ENCODE measurements at places on chromosomes 11 and 22.

GRCh38 chr22:50260801-50261614 is 475 bp downstream of the MAPK12 start:
- peak; percentile 80 for DNase-seq

DNA sequence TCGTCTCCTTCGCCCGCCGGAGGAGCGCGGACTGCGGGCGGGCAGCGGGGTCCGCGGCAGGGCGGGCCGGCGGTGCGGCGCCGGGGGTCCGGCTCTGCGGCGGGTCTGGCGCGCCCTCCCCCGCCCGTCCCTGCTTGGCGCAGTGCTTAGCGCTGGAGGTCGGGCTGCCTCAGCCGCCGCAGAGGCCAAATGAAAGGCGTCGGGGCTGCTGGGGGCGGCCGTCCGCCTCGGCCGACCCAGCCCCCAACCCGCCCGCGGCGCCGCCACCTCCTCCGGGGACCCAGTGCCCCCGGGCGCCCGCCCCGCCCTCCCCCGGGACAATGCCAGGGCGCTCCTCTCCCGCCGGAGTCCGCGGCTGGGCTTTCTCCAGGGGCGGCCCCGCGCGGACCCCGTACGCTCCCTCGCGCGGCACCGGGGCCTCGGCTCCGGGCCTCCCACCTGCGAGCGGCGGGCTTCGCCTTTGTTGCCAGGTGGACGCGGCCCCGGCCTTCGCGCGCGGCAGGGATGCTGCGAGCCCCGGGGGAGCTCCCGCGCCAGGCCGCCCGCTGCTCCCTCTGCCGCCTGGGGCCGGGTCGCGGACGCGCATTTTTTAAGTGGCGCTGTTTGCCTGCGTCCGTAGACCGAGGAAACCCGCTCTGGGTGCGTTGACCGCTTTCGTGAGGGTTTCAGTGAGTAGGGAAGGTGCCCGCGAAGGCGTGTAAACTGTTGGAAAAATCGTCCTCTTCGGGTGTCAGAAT is 583 bp downstream of the APLP2 start:
- DNase-seq, result peak; percentile 87

GRCh38 chr11:75160220-75160757 is 9.4 kb downstream of the SLCO2B1 start:
- no peak for DNase-seq

- DNase-seq, result no peak
Measured at GRCh38 chr11:107043242-107044006, 25.1 kb upstream of the GUCY1A2 start.

DNA sequence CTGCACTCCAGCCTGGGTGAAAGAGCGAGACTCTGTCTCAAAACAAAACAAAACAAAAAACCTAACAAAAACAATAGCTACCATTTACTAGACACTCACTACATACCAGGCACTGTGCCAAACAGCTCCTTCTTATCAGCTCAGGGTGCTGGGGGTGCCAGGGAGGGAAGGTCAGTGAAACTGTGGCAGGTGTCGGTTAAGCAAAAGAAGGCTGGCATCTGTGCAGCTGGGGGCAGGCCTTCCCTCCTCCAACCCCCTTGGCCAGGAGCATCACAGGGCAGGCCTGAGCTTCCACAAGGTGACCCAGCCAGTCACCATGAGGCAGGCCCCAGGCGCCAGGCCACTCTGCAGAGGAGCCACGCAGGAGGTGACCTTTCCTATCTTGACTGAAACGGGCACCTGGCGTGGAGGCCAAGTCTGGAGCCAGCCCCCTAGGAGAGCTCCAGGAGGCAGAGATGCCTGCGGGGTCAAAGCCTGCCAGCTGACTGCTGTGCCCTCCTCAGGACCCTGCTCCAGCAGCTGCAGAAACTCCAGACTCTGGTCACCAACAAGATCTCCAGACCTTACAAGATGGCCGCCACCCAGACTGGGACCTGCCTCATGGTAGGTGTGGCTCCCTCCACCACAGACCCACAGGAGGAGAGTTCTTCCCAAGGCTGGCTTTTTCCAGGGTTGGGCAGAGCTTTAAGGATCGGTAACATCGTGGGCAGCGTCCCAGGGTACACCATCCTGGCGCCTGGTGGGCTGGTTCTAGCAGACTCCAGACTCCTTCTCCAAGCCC is 31.3 kb upstream of the DGKZ start:
- DNase-seq, result no peak

GRCh38 chr22:30697975-30698374 is 3.3 kb downstream of the OSBP2 start:
- DNase-seq, result no peak

GRCh38 chr11:22465620-22466019 is 127.4 kb downstream of the SLC17A6 start:
- DNase-seq, result no peak

DNA sequence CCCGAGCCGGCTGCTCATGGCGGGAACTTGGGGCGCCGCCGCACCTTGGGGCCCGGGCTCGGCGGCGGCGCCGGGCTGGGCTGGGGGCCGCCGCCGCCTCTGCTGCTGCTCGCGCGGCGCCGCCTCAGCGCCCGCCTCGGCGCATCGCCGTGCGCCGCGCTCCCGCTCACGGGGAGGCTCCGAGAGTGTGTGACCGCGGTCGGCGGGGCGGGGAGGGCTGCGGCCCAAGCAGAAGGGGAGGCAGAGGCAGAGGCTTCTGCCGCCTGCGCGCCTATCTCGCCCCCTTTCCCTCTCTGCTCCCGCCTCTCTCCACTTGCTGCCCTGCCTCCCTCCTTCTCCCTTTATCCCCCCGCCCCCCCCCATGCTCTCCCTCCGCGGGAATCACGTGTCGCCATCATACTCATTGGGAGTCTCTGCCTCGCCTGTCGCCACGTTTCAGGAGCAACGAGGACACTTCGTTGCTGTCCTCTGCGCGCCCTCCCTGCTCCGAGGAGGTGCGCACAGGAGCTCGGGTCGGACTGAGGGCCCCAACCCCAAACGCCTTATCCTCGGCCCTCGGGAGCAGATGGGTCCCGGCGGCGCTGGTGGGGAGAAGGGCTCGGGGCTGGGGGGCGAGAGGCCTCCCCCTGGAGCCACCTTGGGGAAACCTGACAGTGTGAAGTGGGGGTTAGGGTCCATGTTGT is at the start of gene GUCY1A2:
Gene GUCY1A2 (minus strand): TSS at position 258 of the 683 bp plus-strand sequence. CDS start 421 bp downstream, outside the sequence.
- no peak for DNase-seq

GRCh38 chr22:32796865-32797573 is 4.5 kb upstream of the TIMP3 start:
- DNase-seq, result peak; percentile 84

- DNase-seq, result no peak
Measured at GRCh38 chr11:37171451-37171850, 573.4 kb upstream of the RAG2 start.

DNA sequence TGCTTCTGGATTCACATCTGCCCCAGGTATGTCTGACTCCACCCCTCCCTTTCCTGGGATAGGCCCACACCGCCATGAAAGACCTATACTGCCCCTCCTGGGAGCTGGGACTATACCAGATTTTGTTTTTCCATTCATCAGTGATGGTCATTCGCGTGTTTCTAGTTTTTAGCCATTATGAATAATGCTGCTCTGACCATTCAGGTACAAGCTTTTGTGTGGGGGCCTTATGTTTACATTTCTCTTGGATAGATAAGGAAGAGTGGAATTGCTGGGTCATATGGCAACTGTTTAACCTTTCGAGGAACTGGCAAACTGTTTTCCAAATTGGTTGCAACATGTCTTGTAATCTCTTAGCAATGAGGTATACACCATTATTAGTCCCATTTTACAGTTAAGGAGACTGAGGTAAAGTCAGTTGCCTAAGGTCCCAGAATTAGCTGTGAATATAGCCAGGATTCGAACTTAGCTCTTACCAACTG is 1.2 kb upstream of the TBC1D10A start:
- no peak for DNase-seq

GRCh38 chr11:99571094-99571493 is 550.3 kb downstream of the CNTN5 start:
- DNase-seq, result no peak

GRCh38 chr11:1624621-1625020 is 2.7 kb upstream of the KRTAP5-4 start:
- DNase-seq, result no peak

DNA sequence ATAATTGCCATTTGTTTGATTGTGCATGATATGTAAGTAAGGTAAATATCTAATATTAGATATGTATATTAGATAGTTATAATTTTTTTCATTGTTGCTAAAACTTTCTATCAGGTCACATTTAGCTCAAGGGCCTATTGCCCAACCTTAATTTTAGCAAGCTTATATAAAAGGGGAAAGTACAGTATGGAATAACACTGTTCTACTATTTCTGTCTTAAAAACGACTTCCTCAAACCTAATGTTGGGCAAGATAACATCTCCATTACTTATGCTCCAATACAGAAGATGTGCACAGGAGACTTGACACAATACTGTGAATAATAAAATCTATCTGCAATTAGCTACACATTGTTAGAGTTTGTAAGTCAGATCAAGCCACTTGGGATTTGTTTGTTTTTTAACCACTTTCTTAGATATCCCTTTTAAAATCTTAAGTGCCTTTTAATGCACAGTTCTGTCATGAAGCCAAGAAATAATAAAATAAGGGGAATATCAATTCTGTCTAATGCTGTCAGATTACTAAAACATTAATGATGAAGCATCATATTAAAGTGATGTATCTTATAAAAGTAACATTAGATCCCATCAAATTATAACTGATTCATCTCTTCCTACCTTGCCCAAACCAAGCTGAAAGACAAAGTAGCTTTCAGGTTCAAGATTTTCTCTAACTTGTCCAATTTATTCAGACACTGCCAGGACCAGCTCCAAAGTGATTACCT is 98.1 kb downstream of the SIK3 start:
- DNase-seq, result no peak

DNA sequence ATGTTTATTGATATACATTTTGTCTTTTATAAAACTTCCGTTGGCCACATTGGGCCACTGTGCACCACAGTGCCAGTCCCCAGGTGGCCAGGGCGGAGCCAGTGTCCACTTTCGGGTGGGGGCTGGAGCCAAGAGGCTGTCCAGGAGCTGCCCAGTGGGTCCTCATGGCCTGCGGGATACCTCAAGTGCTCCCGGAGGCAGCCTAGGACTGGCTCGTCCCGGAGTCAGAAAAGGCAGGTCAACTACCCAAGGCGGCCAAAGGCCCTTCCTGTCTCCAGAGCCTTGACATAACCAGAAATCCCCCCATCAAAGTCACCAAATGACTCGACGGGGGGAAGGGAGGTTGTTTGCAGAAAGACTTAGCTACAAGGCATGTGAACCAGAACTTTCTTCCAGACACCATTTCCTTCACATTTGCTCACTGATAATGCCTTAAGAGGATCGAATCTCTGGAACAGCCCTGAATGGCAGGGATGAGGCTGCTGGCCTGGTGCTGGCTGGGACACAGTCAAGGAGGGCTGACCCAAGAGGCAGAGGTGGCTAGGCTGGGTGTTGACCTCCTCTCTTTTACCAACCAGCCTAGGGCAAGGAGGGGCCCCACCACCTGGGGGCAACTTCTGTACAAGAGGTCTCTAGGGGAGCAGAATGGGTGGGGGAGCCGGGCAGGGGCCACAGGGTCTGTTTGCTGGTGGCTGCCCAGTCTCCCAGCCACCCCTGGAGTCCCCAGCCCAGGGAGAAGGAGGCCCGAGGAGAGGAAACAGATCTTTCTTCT is 8.4 kb downstream of the MRGPRF start:
- no peak for DNase-seq

DNA sequence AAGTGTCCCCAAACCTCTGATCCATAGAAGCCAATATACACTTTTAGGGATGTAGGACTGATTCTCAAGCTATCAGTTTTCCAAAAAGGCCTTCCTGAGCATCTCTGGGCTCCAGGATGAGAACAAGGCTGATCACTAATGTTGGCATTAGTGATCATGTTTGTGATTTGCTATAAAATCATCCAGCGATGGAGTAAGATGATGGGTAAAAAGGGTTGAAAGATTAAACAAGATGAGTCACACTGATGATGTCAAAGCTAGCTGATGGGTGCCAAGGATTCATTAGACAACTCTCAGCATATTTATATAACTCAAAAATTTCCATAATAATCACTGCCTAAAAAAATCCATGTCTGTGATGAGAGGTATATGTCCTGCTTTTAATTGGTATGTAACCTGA is 42.8 kb downstream of the ZNF280B start:
- DNase-seq, result no peak

- DNase-seq, result no peak
Measured at GRCh38 chr11:100635194-100635593, 51.9 kb upstream of the ARHGAP42 start.

DNA sequence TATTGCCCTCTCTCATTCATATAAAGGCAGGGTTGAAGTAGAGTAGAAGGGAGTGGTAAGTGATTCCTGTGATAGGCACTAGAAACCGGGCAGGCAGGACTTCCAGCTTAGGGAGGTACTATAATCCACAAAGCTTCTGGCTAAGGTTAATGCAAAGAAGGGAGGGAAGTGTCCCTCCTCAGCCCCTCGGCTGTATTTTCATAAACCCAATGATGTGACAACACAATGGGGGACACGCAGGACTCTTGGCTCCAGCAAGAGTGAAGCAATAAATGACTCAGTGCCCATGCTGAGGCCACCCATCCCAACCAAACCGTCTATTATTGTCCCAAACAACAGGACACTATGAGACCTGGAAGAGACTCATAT is 90.7 kb downstream of the ETS1 start:
- DNase-seq, result peak; percentile 69

- DNase-seq, result peak; percentile 85
Measured at GRCh38 chr11:128470081-128470480, 117.3 kb downstream of the ETS1 start.

- no peak for DNase-seq
Measured at GRCh38 chr11:131441051-131441810, 70.8 kb downstream of the NTM start.

- no peak for DNase-seq
Measured at GRCh38 chr22:48745842-48746788, 1081.6 kb downstream of the BRD1 start.

Data from activated CD4-positive, alpha-beta T cell treated with anti-CD3 and anti-CD28 coated beads, Interleukin-2, amount 10 ng/mL, durations not matched to agents 24 days and 14 days (primary cell).